ENCODE measurements at places on chromosomes 2 and 18.
A peak's percentile ranks its signal among the peaks of the same experiment; 100 is the strongest.

DNA sequence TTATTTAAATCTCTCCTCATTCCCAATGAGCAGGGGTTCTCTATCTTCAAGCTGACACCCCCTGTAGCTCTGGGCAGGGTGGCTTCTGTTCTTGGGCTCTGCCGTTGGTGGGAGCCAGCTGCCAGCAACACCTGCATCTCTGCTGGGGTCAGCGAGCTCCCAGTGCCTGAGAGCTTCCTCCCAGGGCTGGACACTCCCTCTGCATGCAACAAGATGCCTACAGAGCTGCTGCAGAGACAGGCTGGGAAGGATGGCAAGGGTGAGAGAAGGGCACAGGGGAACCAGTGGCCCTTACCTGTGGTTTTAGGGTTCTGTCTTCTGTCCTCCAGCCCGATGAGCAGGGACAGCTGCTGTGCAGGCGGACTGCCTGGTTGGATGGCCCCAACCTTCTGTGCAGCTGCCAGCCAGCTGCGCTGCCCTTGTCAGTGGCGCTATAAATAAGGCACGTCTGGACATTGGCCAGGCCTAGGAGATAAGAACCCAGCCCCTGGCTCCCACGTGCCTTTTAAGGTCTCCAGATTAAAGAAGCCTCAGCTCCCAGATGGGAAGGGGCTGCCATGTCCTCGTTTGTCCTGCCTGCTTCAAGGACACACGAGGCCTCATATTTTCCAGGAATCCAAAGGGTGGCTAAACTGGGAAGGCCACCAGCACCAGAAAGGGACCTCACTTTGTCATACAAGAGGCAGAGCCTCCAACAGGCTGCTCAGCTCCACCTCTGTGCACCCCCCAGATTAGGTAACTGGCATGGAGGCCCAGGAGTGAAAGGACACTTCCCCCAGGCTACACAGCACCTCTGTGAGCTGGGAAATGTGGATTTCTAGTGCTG, 39.5 kb upstream of the FHL2 start:
- DNase-seq = peak; percentile 47

DNA sequence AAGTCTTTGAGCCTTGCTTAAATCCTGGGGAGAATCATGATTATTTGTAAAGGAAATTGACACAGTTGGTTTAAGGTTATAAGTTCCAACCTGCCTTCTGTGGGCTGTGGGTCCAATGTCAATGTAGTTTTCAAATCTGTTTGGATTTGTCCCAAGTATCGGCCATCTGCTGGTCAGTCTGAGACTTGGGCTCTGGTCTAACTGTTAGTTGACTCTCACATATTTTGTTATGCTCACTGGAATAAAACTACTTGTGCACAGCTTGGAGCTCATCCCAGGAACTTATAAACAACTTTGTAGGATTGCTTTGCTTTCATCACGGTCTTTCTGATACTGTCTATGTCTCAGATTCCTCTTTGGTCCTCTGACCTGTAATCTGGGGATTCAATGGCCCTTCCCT, 1026.2 kb upstream of the ZEB2 start:
- DNase-seq = no peak

GRCh38 chr2:55137024-55137958, 87.0 kb upstream of the RTN4 start:
- no peak for DNase-seq

DNA sequence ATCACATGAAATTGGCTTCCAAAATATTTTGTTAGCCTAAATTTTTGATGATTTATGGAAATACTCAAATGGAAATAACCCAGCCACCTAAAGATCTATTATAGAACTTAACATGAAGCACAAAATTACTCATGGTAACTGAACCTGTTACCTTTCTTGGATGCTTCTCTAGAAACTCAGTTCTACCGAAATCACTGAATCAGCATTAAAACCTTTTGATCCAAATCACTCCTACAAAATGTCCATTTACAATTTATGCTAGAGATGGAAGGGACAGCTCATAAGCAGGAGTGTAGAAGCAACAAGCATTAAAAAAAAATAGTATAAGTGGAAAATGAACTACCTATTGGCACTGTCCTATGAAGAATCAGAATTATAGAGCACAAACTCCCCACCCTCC, 2.1 kb downstream of the PRPF40A start:
- no peak for DNase-seq

DNA sequence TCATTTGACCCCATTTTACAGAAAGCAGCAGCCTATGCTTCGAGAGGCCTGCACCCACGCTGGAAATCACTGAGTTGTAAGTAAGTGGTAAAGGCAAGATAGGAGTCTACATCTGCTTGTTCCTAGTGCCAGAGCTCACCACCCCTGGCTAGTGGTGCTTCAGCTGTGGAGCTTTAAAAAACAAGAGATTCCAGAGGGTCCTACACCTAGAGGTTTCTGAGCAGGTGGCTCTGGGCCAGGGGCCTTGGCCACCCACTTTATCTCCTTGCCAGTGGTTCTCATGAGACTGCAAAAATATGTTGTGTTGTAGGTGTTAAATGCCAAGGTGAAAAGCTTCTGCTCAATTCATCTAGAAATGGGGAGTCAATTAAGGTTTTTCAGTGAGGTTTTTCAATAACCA, 60.0 kb upstream of the SERTAD2 start:
- no peak for DNase-seq
